ENCODE measurements at places on chromosomes 7 and 10.
A peak's percentile ranks its signal among the peaks of the same experiment; 100 is the strongest.

GRCh38 chr10:59078978-59079377 lies 97.5 kb upstream of the PHYHIPL start:
- DNase-seq = no peak

GRCh38 chr7:141053626-141054025 lies 20.2 kb upstream of the TMEM178B start:
- DNase-seq = peak; percentile 86

DNA sequence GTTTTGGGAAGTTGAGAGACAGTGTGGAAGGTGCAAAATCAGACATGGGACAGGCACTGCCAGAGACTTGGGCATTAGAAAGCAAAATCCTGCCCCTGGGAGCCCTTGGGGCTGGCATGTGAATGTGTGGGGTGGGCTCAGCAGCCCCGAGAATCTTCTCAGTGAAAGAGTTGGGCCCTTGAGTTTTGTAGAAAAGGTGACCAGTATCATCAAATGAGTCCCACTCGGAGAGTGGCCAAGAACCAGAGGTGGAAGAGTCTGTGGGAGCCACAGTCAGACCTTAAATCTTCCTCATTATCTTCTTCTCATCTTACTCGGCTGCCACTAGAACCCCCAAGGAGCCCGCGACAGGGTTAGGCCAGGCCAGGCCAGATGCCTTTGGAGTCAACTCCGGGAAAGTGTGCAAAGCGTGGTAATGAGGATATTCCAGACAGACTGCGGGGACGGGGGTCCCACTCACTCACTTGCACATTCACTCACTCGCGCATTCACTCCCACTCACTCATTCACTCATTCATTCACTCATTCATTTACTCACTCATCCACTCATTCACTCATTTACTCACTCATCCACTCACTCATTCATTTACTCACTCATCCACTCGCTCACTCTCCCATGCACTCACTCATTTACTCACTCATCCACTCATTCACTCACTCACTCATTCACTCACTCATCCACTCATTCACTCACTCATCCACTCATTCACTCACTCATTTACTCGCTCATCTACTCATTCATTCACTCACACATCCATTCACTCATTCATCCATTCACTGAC lies 74.9 kb downstream of the CARD11 start:
- no peak for DNase-seq

- DNase-seq = no peak
Measured at GRCh38 chr10:132945894-132946255, 3.5 kb upstream of the CFAP46 start.

DNA sequence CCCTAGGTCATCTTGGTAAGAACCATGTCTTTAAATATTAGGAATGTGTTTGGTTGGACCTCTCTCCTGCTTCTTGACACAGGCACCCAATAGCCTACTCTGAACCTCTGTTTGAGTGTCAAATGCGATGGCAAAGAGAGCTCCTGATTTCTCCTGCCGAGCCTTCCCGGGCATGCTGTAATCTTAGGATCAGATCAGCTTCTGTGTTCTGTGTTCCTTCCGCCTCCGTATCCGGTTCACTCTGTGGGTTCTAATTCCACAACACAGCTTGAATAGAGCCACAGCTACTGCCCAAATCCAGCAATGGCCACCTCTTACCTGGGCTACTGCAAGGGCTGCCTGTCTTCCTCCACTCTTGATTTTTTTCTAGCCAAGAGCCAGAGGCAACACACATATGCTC lies 165.2 kb upstream of the TNS3 start:
- no peak for DNase-seq

DNA sequence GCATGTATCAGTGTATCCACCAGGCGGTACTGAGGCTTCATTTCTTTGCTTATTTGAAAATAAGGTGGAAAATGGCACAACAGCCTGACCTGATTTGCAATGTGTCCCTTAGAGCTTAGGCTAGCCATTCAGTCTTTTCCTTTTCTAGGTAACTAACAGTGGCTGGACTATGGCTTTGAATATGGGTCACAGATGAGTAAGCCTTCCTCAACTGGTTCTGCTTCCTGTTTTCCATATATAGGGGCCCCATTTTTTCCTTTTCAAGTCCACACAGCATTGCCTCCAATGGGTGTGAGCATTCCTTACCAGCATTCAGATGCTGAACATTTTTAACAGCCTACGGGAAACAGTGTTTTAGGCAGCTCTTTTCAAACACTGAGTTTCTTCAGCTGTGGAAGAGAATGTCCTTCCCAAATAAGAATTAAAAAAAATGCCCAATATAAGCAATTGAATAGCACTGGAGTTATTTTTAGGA lies 3.9 kb upstream of the ITGB1 start:
- peak; percentile 81 for DNase-seq

GRCh38 chr10:133180965-133181639 lies 21.1 kb downstream of the KNDC1 start:
- DNase-seq = no peak

GRCh38 chr7:68914006-68914405 lies 684.3 kb upstream of the AUTS2 start:
- no peak for DNase-seq

- DNase-seq = no peak
Measured at GRCh38 chr10:29056729-29057128, 232.1 kb upstream of the LYZL1 start.

- no peak for DNase-seq
Measured at GRCh38 chr10:99329304-99329553, at the start of gene CNNM1. CNNM1 (plus strand) TSS chr10:99329356; CDS start chr10:99329388, 32 bp downstream.

DNA sequence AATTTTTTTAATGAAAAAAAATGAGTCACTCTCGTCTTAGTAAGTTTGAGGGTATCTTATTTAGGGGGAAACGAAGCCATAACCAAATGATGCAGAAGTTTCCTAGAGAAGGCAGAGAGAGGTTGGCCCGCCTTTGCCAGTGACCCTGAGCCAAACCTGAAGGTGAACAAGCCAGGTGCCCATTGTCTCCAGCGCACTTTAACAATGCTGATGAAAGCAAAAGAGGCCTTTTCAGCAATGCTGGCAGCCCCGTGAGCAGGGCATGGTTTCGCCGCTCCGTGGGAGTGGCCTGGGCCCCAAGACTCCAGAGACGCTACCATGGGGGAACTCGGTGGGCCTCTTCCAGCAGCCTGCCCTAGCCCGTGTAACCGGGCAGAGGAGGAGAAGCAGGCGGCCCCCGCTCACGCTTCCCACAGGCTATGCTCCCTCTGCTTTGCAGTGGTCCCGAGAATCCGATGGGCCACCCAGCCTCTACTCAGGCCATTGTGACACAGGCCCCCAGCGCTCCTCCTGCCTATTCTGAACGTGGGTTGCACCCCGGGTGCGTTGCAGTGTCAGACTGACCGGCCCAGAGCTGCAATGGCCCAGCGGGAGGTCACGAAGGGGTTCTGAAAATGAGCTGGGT lies 14.0 kb upstream of the UNCX start:
- DNase-seq = no peak

DNA sequence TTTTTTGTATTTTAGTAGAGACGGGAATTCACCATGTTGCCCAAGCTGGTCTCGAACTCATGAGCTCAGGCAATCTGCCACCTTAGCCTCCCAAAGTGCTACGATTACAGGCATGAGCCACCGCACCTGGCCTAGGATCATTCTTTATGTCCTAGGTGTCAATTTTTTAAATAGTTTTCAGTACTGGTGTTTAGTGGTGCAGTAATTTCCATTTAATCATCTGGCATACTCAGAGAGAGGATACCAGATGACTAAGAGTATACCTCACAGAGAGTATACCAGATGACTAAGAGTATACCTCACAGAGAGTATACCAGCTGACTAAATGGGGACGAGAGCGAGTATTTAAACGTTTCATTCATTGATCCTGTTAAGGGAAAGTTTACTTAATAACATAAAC lies 37.3 kb upstream of the TMEM248 start:
- DNase-seq = no peak

GRCh38 chr7:150368884-150369747 lies 494 bp downstream of the REPIN1 start:
- peak; percentile 48 for DNase-seq

- no peak for DNase-seq
Measured at GRCh38 chr7:24793982-24794648, 36.9 kb upstream of the GSDME start.

DNA sequence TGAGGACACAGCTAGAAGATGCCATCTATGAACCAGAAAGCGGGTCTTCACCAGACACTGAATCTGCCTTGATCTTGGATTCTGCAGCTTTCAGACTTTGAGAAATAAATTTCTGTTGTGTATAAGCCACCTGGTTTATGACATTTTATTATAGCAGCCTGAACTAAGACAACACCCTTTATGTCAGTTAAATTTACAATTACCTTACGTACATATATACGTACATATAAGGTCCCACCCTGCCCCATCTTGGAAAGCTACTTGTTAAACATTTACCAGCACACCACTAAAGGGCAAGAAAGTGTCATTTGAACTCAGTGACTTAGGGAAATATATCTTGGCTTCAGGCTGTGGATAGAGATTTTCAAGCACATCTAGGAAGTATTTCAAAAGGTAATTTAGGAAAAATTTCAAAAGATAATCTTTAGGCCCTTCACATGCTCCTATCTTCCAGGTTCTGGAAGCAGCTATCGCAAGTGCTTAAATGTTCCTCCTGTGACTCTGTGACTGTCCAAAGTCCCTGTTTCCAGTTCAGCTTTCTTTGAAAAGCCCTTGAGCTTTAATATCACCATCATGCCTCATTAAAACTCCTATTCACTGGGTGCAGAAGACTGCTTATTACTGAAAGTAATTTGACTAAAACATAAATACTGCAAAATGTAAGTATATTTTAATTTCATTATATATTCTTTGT lies 9.6 kb upstream of the SRI start:
- no peak for DNase-seq

- no peak for DNase-seq
Measured at GRCh38 chr7:23863209-23863787, 153.3 kb downstream of the STK31 start.

DNA sequence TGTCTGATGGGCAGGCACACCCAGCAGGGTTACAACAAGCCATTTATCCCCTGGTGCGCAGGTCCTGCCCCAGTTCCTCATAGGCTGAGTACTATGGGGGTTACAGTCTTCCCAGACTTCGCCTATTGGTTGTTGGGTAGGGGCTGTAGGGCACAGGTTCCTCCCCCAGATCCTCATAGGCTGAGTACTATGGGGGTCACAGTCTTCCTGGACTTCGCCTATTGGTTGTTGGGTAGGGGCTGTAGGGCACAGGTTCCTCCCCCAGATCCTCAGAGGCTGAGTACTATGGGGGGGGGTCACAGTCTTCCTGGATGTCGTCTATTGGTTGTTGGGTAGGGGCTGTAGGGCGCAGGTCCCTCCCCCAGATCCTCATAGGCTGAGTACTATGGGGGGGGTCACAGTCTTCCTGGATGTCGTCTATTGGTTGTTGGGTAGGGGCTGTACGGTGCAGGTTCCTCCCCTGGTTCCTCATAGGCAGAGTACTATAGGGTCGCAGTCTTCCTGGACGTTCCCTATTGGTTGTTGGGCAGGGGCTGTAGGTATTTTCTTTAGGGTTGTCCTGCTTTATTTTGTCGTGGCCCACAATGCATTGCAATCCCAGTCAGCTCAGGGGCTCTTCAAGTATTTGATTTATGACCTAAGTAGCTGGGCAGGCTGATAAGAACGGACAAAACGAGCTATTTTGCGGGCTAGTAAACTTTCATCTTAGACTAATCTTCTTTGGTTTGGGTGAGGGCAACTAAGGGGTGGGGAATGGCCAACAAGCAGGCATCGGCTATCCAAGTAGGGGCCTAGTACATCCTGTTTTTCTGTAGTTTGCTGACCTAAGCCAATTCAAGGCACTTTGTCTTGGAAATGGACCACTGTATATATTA lies 3.4 kb downstream of the LRRC27 start:
- peak; percentile 76 for DNase-seq

GRCh38 chr10:110118891-110119621 lies 88.3 kb upstream of the MXI1 start:
- peak; percentile 58 for DNase-seq

- no peak for DNase-seq
Measured at GRCh38 chr7:115005953-115006352, 84.1 kb downstream of the MDFIC start.

GRCh38 chr10:10591715-10592341 lies 425.8 kb upstream of the CELF2 start:
- no peak for DNase-seq

- no peak for DNase-seq
Measured at GRCh38 chr10:14056610-14057332, 274.0 kb downstream of the FRMD4A start.

GRCh38 chr7:27745064-27745583 lies 5.2 kb downstream of the TAX1BP1 start:
- DNase-seq = peak; percentile 19

GRCh38 chr7:359766-360361 lies 69.9 kb downstream of the FOXL3 start:
- DNase-seq = no peak

DNA sequence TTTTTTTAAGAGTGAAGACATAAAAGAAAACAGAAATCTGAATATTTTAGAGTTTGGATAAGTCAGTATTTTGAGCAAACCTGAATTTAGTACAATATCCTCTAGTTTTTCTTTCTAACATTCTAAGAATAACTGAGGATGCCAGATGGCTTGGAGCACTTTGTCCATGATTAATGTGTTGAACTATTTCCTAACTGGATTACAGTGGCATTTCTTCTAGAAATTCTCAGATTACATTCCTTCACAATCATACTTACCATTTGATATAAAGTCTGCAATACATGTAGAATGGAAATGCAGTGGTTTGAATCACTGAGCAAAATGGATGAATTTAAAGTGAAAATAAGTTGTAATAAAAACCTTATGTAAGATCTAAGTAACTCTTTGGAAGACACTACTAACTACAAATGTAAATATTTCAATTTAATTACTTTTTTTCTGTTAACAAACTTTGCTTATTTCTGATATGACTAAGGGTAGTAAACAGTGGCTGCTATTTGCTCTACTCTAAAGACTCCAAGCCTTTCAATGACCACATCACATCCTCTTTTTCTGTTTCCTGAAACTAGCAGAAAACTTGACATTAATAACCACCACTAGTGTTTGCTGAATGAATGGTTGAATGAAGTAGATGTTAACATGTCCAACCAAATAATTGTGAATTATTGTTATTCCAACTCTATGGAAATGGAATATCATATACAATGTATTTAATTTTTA lies 102.8 kb downstream of the PRKG1 start:
- no peak for DNase-seq

GRCh38 chr10:78785066-78785465 lies 283.7 kb upstream of the ZMIZ1 start:
- DNase-seq = no peak

DNA sequence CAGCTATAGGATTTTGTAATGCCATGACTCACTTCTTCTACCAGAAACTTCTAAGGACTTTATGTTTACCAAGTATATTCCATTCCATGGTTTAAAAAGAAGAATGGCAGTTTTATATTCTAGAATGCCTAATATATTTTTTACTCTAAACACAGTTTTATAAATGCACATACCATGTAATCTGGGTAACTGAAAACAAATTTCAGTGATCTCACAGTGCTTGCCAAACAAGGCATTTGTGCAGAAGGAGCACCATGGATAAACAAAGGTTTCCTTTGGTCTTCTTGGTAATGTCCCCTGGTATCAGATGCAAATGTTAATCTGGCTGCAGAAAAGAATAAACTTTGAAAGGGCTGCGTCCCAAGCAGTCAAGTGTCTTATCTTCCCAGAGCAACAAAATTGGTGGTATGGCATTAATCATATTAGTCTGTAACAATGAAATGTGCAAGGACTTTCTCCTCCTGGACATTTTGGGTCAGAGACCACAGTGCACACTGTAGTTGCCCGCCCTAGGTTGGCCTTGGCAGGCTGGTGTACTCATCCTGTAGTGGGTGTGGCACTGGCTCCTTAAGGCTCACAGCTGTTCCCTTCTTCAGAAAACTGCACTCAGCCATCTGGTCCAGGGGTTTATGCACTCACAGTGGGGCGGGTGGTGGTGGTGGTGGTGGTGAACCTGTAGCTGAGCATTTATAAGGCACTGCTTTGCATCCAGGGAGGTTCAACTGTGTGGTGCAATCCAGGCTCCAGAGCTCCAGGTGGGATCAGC lies 56.7 kb downstream of the LAMB4 start:
- no peak for DNase-seq

Measured in inflammatory macrophage (primary cell).